Activated T-cell treated with anti-CD3 and anti-CD28 coated beads, Interleukin-2, amount 50 U/mL, for 4 hours (primary cell): ENCODE measurements at places on chromosomes 11 and 22. TPM values are rescaled to one million over a fixed set of nuclear protein-coding genes. Genes with fewer than 3 reads are reported as not detected.

DNA sequence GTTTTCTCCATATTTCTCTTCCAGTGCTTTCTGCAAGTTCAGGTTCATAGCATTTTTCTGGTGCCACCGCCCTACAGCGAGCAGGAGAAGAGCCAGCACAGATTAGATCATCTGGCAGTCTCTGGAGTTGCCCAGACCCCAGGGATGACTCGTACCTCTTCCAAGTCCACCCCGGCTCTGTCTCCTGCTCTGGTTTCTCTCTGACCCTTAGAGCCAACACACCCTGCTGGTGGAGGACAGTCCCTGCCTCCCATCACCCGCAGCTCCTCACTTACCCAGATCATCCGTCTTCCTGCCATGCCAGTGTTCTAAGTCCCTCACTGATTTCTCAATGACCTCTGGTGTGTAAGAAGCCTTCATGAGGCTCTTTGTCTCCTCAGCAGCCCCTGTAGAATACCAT lies 28.0 kb downstream of the TST start:
- DNase-seq: no peak

- DNase-seq: no peak
Measured at GRCh38 chr11:44785856-44786607, 59.3 kb downstream of the TSPAN18 start.

DNA sequence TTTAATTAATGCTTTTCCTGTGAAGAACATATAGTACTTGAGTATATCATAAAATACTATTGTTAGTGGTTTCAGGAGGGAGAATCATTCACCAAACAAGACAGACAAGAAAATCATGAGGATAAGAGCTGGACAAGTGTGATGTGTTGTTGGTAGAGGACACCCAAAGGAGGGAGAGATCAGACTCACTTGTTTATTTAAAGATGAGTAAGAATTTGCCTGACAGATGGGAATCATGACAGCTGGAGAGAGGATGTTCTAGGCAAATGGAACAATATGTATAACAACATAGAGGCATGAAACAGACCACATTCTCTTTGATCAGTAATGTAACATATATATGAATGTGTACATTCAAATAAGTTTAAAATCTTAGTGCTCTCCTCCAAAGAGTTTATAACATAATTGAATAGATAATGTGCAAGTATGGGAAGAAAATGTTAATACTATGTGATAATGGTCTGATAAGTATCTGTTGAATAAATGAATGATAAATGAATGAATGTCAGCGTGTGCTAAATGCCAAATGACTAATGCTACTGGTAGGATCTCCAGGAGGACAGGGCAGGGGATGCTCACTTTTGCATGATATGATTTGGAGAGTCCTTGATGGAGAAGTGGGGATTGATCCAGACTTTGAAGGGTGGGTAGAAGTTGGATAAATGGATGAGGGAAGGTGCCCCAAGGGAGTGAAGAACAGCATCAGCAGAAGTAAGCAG lies 228.9 kb upstream of the SORL1-AS1 start:
- no peak for DNase-seq

DNA sequence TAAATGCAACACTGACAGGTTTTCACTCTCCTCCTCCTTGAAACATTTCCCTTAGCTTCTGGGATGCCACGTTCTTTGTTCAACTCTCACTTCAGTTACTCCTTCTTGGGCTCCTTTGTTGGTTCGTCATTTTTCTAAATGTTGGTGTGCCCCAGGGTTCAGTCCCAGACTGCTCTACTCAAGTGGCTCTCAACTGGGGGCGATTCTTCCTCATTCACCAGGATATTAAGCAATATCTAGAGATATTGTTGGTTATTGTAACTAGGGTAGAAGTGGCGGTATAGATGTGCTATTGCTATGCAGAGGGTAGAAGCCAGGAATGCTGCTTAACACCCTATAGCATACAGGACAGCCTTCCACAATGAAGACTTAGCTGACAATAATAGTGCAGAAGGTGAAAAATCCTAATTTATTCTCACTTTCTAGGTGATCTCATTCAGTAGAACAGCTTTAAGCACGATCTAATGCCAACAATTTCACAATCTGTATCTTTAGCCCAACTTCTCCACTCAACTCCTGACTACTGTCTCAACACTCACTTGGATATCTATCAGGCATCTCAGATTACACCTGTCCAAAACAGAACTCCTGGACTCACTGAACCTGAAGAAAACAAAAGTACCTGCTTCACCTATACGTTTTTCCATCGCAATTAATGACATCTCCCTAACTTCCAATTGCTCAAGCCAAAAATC lies 4.6 kb downstream of the NUP160 start:
- DNase-seq: no peak

GRCh38 chr11:118843565-118843964 lies 40.1 kb upstream of the CXCR5 start:
- DNase-seq: no peak

DNA sequence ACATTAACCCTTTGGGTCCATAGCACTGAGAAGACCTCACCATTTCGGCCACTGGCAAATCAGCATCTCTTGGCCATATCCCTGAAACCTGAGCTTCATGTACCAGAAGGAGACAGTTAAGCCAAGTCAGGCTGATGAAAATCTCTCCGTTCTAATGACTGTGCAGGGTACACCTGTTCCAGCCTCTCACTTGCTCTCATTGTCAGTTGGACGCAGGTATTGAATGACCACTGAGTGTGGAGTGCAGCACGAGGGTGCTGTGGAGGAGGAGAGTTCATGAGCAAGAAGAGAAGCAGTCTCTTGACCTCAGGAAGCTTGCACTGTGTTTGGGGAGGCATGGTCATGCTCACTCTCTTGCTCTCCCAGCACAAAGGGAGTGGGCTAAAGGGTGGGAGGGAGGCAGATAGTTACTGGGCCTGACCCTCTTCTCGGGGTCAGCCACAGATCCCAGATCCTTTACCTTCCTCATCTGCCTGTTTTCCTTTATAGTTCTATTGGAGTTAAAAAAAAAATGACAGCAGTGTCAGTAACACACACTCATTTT lies 65.2 kb downstream of the ZBTB16 start:
- DNase-seq: no peak

DNA sequence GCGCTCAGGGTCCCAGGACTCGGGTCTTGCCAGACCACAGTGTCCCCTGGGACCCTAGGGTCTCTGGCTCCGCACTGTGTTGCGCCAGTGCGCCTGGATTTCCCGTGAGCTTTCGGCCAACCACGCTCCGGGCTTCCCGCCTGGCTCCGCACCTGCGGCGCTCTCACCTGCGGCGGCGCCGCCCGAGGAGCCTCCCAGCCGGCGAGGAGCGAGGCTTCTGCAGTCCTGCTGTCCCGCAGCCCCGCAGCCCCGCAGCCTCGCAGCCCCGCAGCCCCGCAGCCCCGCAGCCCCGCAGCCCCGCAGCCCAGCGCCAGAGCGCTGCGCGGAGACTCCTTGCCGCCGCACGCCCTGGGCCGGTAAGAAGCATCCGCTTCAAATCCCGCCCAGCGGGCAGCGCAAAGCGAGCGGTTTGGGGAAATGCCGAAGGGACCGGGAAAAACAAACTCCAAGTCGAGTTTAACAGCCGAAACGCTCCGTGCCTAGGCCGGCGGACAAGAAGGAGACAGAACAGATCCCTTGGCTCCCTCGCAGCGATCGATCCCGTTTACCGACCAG lies 939 bp downstream of the ALX4 start:
- DNase-seq: no peak

APLNR gene
- not detected for total RNA-seq

RFPL2 gene
- total RNA-seq: not detected

NXPE1 gene
- total RNA-seq: not detected
